ENCODE measurements at places on chromosomes 1 and 21.

- DNase-seq: no peak
These were observed 74.6 kb downstream of the OBSCN start for GRCh38 chr1:228282329-228283042.

DNA sequence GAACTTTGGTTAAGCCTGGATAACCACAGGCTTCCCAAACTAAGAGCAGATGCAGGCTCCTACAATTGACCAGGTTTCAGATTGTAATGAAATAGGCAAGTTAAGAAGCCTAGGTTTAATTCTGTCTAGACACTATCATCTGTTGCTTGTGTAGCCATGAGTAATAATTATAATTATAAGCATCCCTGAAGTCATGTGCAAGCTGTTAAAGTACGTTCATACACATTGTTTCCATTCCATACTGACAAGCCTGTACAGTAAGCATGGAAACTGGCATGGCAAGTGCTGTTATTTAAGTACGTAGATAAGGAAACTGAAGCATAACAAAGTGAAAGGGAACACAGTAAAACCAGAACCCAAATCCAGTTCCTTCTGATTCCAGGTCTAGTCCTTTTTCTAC lies 557.2 kb upstream of the BEND5 start:
- no peak for DNase-seq

GRCh38 chr1:178934546-178934945 lies 63.7 kb upstream of the ANGPTL1 start:
- no peak for DNase-seq

DNA sequence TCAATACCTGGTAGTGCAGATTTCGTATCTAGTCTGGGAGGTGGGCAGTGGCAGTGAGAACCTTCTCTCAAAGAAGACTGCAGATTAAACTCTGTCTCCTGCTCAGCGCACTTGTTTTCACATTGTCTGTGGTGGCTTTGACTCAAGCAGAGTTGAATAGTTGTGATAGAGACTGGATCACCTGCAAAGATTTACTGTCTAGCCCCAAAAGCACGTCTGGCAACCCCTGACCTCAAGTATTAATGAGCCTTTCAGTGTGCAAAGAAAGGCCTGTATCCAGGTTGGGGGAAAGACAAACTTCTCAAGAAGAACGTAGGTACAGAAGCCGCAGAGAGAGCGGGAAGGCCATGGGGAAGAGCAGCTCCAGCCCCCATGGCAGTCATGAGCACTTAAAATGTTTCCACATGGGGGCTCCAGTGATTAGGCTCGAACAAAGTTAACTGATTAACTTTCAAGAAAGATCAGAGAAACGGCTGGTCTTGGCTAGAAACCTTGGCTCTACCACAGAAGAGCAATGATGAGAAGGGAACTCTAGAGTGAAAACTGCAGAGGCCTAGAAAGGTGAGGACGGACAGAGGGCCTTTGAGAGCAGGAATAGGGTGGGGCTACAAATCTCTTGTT lies 15.2 kb downstream of the HENMT1 start:
- no peak for DNase-seq

- DNase-seq: no peak
These were observed 2.1 kb downstream of the KIF26B start for GRCh38 chr1:245156736-245157505.

DNA sequence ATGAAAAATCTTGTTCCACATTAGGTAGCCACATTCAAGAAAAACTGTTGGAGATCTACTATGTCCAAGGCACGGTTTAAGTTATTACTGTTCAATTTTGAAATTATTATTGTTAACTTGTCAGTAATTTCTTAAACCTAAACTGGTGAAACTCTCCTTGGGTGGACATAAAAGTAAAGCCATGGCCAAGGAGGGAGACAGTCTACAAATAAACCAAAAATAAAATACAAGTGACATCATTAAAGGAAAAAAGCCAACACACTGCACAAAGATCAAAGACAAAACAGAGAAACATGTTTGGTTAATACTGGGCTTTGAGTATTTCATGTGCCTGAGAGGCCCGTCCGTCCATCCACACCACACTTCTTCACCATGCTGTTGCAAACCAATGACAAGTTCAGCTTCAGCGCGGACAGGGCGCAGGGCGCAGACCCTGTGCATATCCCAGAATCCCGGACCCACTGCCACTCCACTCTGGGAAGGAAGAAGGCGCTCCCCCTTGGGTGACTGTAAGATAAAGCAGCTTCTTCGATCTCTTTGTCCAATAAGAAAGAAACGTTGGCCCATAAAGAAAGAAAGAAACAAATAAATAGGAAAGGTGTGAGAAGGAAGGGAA lies 918 bp upstream of the RASAL2 start:
- DNase-seq: no peak

- DNase-seq: no peak
These were observed 7.7 kb downstream of the NTRK1 start for GRCh38 chr1:156868341-156868740.

GRCh38 chr1:118188411-118188810 lies 3.4 kb upstream of the SPAG17 start:
- no peak for DNase-seq

Data from osteocyte (in vitro differentiated cells).